ENCODE measurements at places on chromosomes 11 and 22. TPM values are rescaled to one million over a fixed set of nuclear protein-coding genes. Genes with fewer than 3 reads are reported as not detected.

LIPT2 gene
- total RNA-seq = 4.7 TPM

ARHGEF17 gene
- total RNA-seq = 33.0 TPM

NPTXR gene
- 3.0 TPM for total RNA-seq

ADM2 gene
- total RNA-seq = 0.12 TPM

OR6A2 gene
- total RNA-seq = 0.47 TPM

HSD17B12 gene
- total RNA-seq = 52.1 TPM

NCF4 gene
- total RNA-seq = 78.8 TPM

TSSK2 gene
- total RNA-seq = not detected

C22orf15 gene
- not detected for total RNA-seq

CRYBB1 gene
- 1.6 TPM for total RNA-seq

All from omental fat pad (tissue), 4 donors.